Cortex of kidney (tissue), 1 donor: ENCODE measurements at places on chromosomes 3 and 15.

GRCh38 chr3:153621953-153622352 is 459.9 kb downstream of the RAP2B start:
- DNase-seq = no peak

DNA sequence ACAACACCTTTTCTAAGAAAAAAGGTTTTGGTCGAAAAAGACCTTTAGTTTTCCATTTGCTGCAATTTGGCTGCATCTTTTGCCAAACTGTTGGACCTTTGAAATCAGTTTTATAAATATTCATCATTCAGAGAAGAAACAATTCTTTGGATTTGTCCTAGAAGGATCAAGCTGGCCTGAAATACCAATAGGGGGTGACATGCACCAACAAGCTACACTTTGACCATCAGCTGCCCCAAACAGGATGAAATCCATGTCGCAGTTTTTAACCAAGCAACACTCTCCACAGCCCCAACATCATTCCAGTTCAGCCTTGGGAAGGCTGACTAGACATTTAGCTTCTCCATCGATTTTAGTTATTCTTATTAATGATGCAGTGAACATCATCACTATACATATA is 9.8 kb downstream of the RPL15 start:
- no peak for DNase-seq

GRCh38 chr3:183556722-183557121 is 1.2 kb upstream of the KLHL6 start:
- DNase-seq = no peak

DNA sequence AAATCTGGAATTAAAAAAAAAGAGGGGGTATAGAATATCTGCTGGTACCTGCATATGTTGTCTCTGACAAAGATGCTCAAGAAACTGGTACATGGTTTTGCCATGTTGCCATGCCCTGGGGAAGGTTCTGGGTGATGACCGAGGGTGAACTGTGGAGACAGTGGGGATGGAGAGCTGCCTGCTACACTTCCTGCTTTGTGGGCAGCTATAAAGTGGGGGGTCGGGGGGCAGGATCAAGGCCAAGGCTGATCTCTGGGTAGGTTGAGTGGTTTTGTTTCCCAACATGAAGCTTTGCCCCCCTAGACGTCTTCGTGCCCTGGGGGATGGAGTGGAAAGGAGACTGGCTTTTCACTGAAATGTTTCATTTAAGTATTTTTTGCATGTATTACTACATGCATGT is 74.6 kb downstream of the IQSEC1 start:
- DNase-seq = no peak

GRCh38 chr3:39327053-39327745 is 2.3 kb upstream of the CCR8 start:
- no peak for DNase-seq

GRCh38 chr3:13718436-13718835 is 161.4 kb downstream of the WNT7A start:
- DNase-seq = no peak

GRCh38 chr3:32423956-32424557 is 32.4 kb downstream of the CMTM7 start:
- DNase-seq = no peak

DNA sequence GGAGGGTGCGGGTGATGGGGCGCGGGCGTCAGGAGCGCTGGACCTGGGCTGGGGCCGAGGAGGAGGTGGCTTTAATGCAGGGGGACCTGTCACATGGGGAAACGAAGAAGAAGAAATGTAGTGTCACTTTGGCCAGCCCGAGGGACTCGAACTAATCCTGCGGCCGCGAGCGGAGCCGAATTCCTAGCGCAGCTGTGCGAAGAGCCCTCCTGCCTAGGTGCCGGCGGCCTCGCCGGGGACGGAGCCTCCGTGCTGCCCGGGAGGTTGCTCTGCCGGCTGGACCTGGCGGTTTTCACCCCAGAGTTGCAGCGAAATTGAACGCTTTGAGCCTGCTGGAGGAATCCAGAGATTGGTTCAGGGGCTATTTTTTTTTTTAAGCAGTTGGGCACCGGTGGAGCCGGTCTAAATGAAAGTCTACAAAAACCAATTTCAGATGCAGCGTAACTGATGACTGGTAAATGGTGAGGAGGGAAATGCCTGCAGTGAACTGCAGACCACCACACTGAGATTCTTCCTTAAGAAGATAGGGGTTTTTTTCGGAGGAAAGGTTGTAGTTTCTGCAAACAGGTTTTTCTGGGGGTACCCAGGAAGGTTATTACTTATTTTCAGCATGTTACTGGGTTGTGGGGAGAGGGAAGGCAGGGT is 662 bp downstream of the TMEM108 start:
- no peak for DNase-seq

DNA sequence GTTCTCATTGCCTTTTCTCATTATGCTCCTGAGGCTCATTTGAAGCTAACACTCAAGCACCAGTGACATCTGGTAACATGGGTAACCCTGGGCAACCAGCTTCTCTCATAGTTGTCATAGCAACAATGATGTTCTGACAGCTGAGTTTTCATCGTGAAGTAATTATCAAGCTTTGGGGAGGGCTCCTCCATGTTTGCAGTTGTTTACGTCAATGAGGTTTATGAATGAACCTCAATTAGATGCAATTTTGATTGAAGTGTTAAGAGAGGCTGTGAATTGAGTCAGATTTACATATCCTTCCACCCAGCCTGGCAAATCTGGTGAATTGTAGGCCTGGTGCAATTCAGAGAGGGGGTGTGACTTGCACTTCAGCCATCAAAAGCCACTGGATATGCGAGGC is 119.3 kb upstream of the CHD2 start:
- no peak for DNase-seq

GRCh38 chr15:82140886-82141285 is 95.1 kb upstream of the MEX3B start:
- no peak for DNase-seq

DNA sequence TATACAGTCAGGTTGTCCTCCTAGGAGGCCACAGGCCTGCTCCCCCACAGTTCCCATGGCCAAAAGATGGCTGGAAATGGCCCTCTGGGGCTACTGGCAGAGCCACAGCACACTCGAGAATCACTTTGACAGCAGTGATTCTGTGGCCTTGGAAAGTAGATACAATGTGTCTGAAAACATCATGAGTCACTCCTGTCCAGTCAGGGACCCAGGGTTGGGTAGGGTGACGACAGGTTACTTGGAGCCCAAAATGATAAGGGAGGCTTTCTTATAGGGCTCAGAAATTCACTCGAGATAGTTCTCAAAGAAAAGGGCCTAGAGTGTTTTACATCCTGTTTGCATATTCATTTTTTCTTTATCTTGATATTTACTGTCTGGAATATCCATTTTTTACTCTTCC is 24.3 kb downstream of the MRPS25 start:
- DNase-seq = no peak

GRCh38 chr15:76163457-76164295 is 103.9 kb downstream of the TMEM266 start:
- no peak for DNase-seq

DNA sequence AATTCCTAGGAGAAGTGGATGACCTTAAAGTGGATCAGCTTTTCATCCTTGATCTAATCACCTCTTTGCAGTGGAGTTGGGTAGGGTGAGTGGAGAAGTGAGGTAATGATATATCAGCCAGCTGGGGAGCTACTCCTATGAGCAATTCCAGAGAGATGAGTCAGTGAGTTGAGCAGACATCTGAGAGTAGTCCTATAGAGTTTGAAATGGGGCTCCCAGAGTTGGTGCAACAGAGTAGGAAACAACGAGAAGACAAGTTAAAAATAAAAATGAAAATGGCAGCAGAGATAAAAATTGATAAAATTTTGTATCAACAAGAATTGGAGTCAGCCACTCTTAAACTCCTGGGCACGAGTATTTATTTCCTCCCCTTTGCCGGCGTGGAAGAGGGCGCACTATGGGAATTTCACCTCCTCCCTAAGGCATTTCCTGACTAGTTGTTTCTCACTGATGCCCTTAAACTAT is 150.8 kb upstream of the DPH6 start:
- no peak for DNase-seq

DNA sequence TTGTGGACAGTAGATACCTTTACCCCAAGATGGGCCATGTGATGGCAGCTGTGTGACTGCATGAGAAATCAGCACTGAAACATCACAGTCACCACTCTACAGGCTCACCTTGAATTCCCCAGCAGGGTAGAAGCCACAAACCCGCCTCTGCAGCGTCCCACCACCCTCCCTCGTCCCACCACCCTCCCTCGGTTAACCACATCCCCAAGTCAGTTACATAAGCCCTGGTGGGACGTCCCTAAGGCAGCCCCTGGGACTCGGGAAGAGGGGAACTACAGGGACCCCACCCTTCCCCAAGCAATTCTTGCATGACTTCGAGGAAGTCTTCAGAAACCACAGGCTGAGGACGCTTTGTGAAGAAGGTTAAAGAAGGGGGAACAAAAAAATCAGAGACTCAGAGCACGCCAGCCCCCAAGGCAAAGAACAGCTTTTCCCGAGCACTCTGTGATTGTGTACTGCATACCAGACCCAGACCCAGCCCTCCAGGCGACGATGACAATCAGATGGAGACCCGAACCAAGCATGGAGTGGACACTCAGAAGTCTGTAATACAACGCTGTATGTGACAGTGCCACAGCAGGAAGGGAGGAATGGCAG is 60.5 kb downstream of the SH3BP5 start:
- no peak for DNase-seq

- DNase-seq = no peak
Observed at GRCh38 chr3:69164296-69164695, 41.9 kb upstream of the LMOD3 start.

- no peak for DNase-seq
Observed at GRCh38 chr3:15263120-15263519, 57.1 kb downstream of the CAPN7 start.

DNA sequence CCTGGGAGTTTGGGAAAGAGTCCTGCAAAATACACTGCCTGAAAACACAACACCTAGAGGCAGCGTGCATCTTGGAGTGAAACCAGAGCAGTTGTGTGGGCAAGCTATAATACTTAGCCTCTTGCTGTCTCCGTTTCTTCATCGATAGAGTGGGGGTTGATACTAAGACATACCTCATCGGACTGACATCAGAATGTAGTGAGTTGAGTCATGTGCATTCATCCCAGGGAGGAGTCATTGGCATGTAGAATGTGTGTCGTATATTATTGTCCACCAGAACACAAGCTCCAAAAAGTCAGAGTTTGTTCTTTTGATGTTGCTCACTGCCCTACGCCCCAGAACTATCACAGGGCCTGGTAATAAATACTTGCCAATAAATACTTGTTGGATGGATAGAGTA is 4.3 kb downstream of the SNTN start:
- DNase-seq = no peak
